Activated CD4-positive, alpha-beta T cell treated with anti-CD3 and anti-CD28 coated beads for 36 hours (primary cell): ENCODE measurements at places on chromosomes 3 and 15. TPM values are rescaled to one million over a fixed set of nuclear protein-coding genes. Genes with fewer than 3 reads are reported as not detected.
A peak's percentile ranks its signal among the peaks of the same experiment; 100 is the strongest.

The HEG1 gene
- total RNA-seq: 5.9 TPM

DNA sequence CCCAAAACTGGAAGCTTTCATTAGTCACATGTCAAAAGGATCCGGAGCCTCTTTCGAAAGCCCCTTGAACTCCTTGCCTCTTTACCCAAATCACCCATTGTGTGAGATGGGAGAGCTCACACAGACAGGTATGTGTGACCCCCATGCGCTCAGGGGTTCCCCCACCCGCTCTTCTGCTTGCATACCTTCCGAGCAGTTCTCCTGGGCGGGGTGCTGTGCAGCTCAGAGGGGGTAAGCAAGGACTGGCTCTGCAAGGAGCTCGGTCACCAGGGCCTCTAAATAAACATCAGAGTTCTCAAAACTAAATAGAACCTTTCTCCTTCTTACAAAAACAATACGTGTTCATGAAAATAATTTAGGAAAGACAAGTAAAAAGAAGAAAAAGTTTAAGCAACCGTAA lies 55.7 kb downstream of the PXYLP1 start:
- DNase-seq: no peak

DNA sequence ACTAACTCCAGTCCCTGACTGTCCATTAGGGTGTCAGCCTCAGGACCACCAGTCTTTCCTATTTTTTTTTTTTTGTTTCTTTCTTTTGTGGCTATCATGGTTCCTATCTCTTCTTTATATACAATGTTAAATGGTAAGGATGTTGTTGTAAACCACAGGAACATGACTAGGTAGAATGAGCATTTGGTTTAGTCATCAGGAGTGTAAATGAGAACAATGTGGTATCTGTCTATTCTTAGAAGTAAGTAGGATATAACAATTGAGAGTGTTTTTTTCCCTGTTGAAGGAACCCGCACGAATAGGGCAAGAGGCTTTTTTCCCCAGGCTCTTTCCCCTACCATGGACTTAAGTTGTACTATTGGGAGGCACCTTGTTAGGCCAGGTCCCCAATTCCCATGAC lies 880.3 kb upstream of the GBE1 start:
- DNase-seq: no peak

DNA sequence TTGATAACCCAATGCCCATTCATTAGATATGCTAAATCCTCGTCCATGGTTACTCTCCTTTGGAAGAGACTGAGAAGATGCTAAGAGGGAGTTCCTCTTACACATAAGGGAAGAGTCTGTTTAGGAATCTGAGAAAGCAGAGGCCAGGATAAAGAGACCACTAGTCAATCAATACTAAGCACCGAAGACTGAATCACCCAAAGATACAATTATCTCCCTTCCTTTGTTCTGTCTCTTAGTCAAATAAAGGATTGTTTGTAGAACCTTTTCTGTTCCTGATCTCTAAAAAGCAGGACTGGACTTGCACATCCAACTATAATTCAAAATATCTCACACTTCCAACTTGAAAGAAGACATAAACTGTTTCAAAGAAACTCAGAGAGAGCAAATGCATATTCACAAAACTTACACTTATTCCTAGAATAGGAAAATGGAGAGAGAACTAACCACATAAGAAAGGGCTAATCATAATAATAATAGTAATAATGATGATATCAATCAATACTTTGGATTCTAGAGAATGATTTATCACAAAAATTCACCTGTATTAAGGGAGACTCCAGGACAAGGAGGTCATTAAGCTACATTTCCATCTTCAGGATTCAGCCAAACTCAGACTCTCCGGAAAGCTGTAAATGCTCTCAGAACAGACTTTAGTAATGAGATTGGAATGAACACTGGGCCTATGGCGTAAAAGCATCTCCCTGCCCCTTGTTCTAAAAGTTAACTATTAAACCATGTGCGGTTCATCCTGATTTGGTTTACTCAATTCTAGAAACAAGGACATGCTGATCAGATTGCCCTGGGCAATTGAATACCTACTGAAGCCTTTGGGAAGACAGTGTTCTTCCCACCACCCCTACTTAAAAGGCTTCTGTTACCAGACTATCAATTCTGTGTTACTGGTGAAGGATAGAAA lies 401.5 kb downstream of the ZBTB20 start:
- no peak for DNase-seq

GRCh38 chr3:168262887-168263286 lies 167.2 kb upstream of the GOLIM4 start:
- DNase-seq: no peak

- DNase-seq: no peak
Measured at GRCh38 chr3:20225769-20226168, 39.8 kb upstream of the SGO1 start.

- DNase-seq: no peak
Measured at GRCh38 chr3:191882289-191882688, 421.3 kb downstream of the PYDC2 start.

The NEDD4 gene
- total RNA-seq: 23.3 TPM

GRCh38 chr3:50324351-50325112 lies 2.0 kb upstream of the HYAL2 start:
- peak; percentile 79 for DNase-seq

DNA sequence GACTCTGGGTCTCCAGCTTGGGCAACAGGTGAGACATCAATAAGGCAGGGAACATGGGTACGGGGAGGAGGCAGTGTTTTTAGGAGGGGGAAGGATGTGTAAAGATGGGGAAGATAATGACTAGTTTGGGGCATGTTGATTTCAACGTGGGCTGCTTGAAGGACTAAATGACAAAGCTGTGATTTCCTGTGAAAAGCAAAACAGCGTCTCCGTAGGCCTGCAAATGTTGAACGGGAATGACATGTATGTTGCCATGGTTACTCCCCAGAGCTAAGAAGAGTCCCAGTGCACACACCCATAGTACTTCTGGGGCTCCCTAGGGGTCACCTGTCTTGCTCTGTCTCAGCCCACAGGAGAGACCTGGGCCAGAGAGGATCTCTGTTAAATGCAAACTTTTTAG lies 71.3 kb upstream of the ETV5 start:
- DNase-seq: no peak

DNA sequence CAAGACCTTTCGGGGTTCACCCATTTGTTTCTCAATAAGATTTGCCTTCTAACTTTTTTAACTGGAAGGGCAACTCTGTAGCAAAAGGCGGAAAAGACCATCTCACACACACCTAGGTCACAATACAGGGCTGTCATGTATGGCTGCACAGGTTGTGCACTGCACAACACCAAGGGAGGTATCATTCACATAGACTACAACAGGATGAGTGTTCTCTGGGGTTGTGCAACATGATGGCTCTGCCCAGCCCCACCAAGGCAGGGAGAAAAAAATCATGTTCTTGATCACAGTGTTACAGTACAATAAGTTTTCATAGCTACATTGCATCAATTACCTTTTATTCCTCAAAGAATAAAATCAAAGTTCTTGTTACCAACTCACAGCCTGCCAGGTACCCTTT lies 52.8 kb downstream of the ANXA2 start:
- no peak for DNase-seq

- no peak for DNase-seq
Measured at GRCh38 chr15:53811530-53811929, 52.1 kb upstream of the WDR72 start.

- DNase-seq: no peak
Measured at GRCh38 chr3:145967043-145967442, 193.9 kb downstream of the PLOD2 start.

DNA sequence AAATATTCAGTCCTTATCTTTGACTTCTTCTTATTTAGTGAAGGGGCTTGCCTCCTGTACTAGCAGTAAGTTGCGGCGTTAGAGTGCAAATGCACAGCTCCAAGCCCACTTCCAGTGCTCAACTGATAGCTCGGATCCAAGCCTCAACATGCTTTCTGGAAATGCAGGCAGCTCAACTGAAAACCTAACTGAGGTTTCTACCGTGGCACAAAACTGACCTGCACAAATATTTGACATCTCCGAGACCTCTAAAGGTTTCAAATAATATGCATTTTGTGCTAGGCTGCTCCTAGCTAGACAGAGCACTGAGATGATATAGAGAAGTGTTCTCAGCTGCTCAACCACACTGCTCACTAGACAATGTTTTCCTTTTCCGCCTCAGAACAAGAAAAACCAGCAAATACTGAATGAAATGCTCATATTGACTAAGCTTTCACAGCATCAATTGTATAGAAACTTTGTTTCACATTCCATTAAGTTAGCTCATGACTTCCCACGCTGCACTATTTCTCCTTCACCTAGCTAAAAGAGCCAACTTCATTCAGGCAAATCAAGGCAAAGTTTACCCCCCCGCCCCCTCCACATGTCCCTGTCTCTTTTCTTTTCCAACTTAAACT lies 822 bp downstream of the ZNF385D start:
- no peak for DNase-seq

DNA sequence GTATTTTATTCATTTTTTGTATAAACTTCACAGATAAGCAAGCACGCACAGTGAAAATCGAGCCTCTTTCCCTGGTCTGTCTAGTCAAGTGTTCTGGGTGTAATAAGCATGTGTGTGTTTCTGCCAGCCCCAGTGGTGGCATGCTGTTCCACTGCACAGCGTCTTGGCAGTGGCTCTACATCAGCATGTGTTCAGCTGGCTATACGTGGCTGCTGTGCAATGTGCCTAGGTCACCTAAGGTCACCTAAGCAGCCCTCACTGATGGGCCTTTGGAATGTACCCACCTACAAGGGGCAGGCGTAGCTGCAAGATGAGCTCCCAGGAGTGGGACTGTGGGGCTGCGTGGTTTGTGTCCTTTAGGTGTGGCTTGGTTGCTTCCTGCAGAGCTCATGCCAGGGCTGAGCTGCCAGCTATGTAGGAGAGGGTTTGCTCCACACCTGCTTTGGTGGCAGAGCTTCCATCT lies 4.9 kb downstream of the LIMD1 start:
- no peak for DNase-seq

The ACOX2 gene
- not detected for total RNA-seq

DNA sequence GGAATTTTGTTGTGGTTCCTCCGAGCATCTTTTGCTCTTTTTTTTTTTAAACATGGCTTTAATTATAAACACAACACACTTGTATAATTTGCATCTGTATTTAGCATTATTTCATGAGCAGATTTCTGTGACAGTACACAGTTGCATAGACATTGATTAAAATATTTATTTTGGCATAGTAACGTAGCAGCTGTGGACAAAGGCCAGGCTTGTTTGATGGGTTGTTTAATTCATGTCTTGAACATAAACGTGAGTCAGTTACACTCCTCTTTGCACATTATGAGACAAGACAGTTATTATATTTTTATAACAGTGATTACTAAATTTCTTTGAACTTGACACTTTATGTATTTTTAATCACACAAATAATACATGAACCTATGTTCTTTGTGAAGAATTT lies 182.5 kb downstream of the CACNA2D3 start:
- DNase-seq: no peak

- DNase-seq: no peak
Measured at GRCh38 chr3:151443583-151443982, 17.3 kb downstream of the IGSF10 start.

The DUOXA2 gene
- not detected for total RNA-seq

DNA sequence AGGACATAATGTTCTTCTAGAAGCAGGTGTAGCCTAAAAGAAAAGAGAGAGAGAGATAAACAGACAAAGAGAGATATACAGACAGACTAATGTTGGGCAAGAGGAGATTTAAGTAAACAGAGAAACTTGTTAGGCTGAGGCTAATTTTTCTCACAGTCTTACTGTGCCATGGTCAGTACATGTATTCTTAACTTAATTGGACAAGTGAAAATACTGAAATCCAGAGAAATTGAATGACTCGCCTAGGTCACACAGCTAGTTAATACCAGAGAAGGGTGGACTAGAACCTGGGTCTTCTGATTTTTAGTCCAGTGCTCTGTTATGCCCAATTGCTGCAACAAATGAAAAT lies 6.7 kb upstream of the ZNF609 start:
- DNase-seq: no peak

GRCh38 chr15:39834256-39834655 lies 51.6 kb upstream of the FSIP1 start:
- no peak for DNase-seq

DNA sequence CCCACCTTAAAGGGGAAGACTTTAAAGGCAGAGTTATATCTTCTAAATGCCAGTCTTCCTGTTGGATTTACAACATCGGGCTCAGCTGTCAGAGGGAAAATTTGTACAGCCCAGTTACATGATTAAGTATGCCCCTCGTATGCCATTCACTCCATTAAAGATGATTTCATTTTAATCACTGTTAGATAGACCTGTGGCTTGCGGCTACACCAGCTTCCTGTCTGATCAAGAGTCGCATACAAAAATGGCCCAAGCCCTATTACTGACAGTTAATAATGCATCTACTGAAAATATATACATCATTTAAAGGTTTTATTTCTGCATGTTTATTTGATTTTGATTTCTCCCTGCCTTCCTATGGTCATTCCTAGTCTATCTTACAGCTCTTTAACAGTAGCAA lies 7.1 kb downstream of the EIF4E3 start:
- DNase-seq: peak; percentile 42

The TIMP4 gene
- total RNA-seq: 0.34 TPM

The RTP3 gene
- not detected for total RNA-seq
